ENCODE measurements at places on chromosomes 5 and 9.

DNA sequence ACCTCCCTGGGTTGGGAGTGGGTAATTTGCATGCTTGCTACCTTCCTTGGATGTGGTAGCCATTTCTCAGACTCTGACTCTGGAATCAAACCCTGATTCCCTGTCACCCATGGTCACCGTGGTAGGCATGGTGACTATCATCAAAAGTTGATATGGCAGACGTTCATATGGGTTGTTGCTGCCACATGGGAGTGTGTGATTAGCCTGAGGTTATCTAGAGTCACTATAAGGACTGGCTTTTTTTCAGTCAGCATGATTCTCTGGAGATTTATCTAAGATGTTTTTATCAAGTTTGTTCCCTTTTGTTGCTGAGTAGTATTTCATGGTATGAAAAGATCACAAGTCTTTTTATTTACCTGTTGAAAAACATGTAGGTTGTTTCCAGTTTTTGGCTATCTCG lies 7.0 kb downstream of the RCL1 start:
- no peak for DNase-seq

- DNase-seq: no peak
These were observed 8.2 kb downstream of the GALNT10 start for GRCh38 chr5:154198611-154199230.

DNA sequence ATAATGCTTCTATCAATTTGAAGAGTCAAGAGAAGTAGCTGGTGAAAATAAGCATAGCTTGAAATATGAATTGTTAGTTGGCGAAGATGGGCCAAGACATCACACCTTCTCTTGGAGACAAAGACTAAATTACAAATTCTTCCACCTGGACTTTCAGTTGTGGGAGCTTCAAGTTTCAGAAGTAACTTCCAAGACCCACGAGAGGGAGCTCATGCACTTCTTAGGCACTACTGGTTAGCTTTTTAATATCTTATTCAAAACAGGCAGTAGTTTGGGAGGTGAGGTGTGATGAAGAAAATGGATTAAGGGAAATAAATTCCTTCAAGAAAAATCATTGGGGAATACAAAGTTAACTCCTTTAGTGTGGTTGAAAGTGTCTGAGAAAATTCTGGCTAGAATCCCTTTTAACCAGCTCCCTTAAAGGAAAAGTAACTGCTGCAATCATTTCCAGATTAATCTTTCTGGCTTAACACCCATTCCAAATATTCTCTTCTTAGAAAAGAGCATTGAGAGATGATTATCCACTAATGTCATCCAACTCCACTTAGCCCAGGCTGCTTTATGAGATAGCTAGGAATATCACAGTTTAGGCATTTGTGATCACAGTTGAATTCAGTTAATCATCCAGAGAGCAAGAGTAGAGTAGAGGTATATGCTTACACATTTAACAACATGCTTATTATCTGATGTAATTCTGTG lies 139.5 kb upstream of the DMRTA1 start:
- no peak for DNase-seq

DNA sequence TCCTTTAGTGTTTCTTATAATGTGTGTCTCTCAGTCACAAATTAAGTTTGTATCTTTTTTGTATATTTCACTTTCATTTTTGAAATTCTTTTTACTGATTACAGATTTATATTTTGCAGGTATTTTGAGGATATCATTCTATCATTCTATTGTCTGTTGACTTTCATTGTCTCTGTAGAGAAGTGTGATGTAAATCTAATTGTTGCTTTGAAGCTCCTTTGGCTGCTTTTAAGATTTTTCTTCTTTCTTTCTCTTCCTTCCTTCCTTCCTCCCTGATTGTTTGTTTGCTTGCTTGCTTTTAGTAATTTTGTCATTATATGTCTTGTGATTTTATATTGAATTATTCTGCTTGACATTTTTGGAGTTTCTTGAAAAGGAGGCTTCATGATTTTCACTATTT lies 75.3 kb upstream of the MAST4 start:
- no peak for DNase-seq

DNA sequence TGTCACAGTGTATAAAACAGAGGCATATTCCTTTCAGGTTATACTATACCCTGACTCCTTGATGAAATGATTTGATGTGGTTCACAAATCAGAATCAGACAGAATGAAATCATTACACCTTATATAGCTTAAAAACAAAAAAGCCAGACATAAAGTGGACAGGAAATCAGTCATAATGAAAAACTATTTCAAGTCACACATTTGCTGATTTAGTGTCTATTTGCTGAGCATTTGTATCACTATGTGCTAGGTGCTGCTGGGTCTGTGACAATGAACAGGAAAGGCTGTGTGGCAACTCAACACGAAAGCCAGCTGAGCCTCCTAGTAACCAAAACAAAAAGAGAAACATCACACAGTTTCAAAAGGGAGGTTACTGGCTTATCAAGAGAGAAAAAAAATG lies 194.0 kb downstream of the EFNA5 start:
- DNase-seq: no peak

DNA sequence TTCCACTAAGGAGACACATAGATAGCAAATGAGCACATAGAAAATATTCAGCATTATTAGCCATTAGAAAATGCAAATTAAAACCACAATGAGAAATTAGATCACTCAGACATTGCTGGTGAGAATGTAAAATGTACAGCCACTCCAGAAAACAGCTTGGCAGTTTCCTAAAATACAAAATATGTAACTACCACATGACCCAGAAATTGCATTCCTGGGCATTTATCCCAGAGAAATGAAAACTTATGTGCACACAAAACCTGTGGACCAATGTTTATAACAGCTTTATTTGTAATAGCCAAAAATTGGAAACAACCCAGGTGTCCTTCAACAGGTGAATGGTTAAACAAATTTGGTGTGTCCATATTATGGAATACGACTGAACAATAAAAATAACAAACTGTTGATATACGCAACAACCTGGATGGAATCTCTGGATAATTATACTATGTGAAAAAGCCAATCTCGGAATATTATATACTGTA lies 34.8 kb upstream of the SHC3 start:
- DNase-seq: no peak

GRCh38 chr9:38062498-38063362 lies 6.3 kb downstream of the SHB start:
- DNase-seq: no peak

- DNase-seq: no peak
These were observed 1.2 kb upstream of the RNF38 start for GRCh38 chr9:36401164-36401740.

- DNase-seq: no peak
These were observed 91.4 kb downstream of the ADAMTS12 start for GRCh38 chr5:33800241-33800950.

- no peak for DNase-seq
These were observed 217.3 kb upstream of the IL12B start for GRCh38 chr5:159547466-159548195.

- DNase-seq: no peak
These were observed 382.2 kb upstream of the TLE4 start for GRCh38 chr9:79189511-79189924.

DNA sequence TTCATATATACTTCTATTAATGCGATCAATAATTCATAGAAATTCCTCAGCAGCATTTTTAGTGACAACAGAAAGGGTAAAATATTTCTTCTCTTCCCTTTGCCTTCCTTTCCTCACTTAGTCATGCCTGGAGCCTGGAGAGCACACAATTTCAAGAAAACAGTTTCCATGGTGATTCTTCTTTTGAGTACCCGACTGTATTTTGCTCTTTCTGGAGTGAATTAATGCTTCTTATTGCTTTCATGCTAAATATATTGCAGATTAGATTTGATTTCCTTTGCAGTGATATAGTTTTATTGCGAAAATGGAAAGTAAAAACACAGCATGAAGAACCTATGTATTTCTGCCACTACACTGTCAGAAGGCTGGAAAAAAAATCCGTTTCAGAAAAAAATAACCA lies 153.5 kb downstream of the PPP2R2B start:
- DNase-seq: no peak

DNA sequence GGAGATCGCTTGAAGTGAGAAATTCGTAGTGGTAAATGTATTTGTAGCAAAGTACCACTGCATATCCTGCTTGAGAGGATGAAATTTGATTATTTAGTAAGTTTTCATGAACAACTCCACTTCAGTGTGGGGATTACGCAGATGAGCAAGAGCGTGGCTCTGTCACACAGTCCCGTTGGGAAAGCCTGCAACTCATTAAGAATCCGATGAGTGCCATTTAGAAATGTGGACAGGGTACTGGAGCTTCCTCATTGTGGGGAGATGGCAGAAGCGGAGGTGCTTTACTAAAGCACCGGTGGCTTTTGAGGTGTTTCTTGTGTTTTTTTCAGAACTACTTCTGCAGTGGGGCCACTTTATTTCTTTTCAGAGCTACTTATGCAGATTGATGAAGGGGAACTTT lies 1.4 kb downstream of the TJP2 start:
- no peak for DNase-seq
